Right renal cortex interstitium (tissue), 3 donors: ENCODE measurements at places on chromosomes 1 and 21.

GRCh38 chr1:3879099-3879498 is 21.0 kb downstream of the C1orf174 start:
- no peak for DNase-seq

DNA sequence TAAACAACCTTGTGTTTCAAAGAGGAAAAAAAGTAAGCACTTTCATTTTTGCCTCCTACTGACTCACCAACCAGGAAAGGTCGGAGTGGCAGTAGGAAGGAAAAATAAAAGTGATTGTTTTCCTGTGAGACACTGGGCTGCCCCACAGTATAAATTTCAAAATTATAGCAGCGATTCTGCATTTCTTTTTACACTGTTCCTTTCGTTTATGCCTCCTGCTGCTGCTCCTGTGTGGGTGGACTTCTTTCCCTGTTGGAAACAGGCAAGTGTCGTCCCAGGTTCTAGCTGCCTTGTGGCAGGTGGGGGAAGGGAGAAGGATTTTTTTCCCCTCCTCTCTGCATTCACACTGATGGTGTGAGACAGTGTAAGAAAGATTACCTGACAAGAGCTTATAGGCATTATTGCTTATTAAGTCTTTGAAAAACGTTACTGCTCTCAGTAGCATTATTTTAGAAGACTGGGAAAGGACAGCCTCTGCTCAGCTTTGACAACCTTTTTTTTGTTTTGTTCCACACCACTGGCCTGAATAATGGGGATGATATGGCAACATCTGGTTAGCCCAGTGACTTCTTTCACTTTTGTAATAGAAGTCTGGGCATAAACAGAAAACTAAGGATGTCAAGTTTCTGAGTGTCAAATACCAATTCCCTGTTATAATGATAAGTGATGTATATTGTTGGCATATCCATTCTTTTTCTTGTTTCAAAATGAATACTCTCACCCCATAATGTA is 77.9 kb downstream of the NEK7 start:
- no peak for DNase-seq

- no peak for DNase-seq
Measured at GRCh38 chr1:12057382-12057781, 5.7 kb upstream of the TNFRSF8 start.

DNA sequence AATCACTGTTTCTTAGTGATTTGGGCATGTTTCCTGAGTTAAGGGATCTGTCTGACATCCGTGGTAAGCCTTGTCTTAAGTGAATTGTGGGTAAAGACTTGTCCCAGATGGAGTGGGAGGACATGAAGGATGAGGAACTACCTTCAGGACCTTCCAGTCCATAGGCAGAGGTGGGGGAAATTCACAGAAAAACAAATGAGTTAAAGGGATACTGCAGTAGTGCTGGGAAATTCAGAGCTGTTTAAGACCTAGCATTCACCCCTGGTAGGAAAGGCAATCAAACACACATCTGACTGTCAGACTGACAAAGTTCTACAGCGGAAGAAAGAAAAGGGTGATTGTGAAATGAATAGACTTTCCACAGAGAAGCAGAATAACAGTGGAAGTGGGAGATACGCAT is 3.0 kb downstream of the GNAT2 start:
- DNase-seq, result no peak

- no peak for DNase-seq
Measured at GRCh38 chr1:115705085-115705951, 63.2 kb downstream of the CASQ2 start.

DNA sequence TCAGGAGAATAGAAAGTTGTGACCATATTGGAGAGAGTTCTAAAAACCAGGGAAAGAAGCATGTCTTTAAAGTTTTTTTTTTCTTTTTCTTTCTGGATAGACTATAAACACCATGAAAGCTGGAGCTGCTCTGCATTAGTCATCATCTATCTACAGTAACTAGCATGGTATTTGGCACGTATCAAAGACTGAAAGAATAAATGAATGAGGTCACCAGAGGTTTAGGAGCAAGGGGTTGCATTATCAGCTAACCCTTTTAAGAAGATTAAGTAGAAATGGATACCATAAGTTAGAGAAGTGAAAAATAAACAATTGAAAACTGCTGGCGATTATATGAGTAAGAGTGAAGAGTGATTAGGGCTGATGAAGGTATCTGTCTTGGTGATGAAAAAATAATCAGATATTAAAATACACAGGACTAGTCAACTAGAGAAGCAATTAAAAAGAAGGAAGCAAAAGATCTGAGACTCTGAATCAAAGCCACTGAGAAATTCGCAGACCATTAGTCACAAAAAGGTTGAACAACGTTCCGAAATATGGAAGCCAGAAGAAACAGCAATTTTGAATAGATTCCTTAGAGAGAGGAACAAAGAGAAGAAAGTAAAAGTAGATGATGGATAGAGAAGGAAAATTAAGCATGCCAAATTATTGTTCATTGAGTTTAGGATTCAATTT is 536.4 kb downstream of the DPYD start:
- DNase-seq, result no peak

GRCh38 chr1:90826834-90827233 is 109.7 kb upstream of the BARHL2 start:
- DNase-seq, result no peak

- DNase-seq, result peak; percentile 42
Measured at GRCh38 chr1:147243228-147243685, 773 bp downstream of the CHD1L start.

DNA sequence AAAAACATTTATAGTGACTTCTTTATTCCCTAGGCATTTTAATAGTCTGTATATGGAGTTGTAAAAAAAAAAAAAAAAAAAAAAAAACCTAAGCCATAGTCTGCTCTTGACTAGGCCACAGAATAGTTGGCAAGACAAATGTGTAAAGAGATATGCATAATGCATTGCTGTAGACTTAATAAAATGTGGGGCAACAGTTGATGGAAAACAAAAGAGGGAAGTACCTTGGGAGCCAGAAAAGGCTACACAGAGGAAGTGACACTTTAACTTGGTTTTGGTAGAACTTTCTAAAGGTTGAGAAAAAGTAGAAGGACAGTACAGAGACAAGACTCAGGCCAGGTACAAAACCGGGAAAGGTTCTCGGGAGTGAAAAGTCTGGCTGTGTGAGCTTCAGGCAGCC is 802.9 kb upstream of the ADAMTS5 start:
- no peak for DNase-seq

DNA sequence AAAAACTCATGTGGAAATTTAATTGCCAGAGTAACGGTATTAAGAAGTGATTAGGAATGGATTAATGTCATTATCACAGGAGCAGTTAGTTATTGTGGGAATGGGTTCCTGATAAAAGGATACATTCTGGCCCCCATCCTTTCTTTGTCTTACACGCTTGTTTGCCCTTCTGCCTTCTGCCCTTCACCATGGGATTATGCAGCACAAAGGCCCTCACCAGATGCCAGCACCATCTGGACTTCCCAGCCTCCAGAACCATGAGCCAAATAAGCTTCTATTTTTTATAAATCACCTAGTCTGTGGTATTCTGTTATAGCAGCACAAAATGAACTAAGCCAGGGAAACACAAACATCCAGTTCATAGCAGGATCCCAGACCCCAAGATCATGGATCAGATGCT is 33.9 kb upstream of the POU2F1 start:
- DNase-seq, result no peak

- DNase-seq, result no peak
Measured at GRCh38 chr1:226710501-226710900, 28.6 kb downstream of the ITPKB start.

DNA sequence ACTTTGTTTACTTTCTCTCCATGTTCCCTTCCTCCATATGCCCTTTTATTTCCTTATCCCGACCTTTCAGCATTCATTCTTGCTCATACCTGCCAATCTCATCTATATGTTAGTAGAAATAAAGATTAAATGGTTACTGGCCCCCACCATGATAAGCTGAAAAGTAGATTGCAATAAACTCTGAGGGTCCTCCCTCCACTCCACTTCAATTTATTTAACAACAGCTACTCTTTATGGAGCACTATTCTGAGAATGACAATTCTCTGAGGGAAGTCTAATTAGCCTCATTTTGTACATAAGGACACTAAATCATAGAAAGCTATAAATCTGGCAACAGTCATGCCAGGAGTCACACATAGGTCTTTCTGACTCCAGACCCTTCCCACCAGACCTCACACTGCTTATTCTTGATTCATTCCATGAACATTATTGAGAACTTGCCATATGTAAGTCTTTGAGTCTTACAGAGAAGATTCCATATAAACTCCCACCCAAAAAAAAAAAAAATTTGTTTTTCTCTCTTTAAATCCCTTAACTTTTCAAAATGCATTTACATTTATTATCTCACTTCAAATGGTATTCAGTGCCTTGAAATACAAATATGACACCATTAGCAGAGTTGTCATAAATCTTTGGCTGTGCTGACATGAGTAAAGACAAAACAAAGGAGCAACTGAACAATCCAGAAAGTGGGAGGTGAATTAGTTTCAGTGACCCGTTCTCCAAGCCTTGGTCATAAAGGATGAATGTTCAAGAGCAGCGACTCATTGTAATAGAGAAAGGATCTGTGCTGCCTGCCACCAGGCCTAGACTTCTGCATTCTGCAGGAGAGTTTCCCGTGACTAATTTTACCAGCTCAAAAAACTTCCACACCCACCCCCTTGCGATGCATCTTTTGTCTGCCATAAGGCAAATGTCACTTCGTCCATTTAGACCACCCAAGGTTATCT is 28.5 kb downstream of the PALMD start:
- DNase-seq, result no peak

DNA sequence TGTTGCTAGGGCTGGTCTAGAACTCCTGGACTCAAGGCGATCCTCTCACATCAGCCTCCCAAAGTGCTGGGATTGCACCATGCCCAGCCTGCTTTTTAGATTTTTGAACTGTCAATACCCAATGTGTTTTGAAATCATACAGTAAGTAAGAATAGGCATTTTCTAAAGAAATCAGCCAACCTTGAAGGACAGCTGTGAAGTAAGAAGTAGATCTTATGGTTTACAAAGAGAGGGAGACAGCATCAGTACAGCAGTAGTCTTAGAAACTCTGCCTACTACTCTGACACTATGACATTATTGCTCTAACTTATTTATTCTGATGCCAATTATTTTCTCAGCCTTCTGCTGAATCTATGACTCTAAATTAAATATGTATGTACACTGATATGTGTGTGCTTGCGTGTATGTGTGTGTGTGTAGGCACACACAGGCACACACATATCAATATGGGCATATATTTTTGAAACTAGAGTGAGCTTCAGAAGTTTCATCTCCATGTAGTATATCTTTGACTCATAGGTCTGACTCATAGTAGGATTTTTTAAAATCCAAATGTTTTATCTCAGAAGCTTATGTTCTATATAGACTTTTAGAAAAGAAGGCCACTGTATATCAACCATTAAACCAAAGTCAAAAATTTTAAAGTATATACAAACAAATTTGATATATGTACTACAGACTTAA is 140.4 kb downstream of the COL24A1 start:
- DNase-seq, result no peak

GRCh38 chr1:11985851-11986250 is 5.6 kb downstream of the MFN2 start:
- DNase-seq, result no peak

GRCh38 chr1:79376106-79376505 is 369.6 kb upstream of the ADGRL4 start:
- DNase-seq, result no peak

DNA sequence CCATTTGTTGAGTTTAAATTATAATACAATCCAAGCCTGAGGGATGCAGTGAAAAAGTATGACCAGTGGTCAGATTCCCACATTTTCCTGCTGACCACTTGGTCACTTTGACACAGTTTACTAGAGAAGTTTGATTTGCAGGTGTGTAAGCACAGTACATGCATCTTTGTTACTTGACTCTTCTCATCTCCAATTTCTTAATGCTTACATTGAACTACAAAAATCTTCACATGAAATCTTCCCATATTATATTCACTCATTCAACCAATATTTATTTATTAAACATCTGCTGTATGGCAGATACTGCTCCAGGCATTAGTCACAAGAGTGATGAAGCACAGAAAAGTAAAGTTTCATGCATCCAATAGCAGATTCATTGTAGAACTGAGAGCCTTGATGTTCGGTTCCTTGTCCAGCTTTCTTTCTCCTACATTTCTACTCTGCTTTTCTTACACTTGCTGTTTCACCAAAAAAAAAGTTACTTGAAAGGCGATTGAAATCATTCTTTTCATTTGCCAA is 211.7 kb downstream of the NFIA start:
- DNase-seq, result no peak

- DNase-seq, result no peak
Measured at GRCh38 chr1:50438945-50439344, 15.7 kb upstream of the DMRTA2 start.

DNA sequence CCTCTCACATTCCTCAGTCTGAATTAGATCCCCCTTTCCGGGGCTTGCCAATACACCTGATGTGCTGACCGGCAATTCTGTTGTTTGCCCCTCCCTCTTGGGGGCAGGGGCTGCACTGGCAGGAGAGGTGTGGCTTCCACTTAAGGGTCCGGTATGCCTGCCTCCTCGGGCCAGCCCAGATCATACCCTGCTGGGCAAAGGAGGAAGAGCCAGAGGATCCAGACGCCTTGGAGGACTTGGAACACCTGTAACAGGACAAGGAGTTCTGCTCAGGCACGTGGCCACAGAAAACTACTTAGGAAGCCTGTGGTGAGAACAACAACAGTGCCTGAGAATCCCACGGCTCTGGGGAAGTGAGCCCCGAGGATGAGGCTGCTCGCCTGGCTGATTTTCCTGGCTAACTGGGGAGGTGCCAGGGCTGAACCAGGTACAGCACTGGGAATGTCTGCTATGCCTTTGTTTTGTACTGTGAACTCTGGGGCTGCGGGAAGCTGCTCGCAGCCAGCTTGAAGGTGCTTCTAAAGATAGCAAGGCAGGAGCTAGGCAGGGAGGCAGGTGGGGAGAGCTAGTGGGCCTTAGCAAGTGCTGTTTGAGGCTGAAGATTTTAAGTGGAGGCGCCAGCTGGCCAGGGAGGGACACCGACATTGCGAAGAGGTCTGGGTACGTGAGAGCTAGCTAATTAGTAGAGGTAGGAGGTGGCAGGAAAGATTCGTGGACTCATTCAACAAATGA is at the start of gene SMPDL3B:
Gene SMPDL3B (plus strand): TSS at position 183 of the 732 bp plus-strand sequence. CDS start 184 bp downstream, at position 367.
- DNase-seq, result peak; percentile 39

GRCh38 chr1:81600878-81601622 is 199.7 kb upstream of the ADGRL2 start:
- DNase-seq, result no peak

- no peak for DNase-seq
Measured at GRCh38 chr1:148318904-148319242, 164.2 kb downstream of the PPIAL4G start.
